ENCODE measurements at places on chromosomes 12 and 14.

GRCh38 chr12:6322352-6322751 is 11.9 kb downstream of the PLEKHG6 start:
- DNase-seq = no peak

DNA sequence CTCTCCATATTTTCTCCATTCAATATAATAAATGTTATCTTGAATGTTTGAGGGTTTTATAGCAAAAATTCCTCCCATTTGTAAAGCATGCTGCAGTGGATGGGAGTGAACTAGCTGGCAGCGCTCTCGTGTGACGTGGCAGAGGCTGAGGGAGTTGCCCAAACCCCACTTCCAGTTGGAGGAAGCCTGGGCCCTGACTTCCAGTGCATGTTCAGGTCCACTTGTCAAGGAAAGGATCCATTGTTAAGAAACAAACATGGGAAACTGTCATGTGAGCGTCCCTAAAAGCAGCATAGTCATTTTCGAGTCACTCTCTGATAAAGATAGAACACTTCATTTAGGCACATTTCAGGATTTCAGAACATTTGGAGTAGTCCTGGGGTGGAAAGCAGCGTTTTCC is 116.6 kb downstream of the SLC25A47 start:
- DNase-seq = peak; percentile 17

DNA sequence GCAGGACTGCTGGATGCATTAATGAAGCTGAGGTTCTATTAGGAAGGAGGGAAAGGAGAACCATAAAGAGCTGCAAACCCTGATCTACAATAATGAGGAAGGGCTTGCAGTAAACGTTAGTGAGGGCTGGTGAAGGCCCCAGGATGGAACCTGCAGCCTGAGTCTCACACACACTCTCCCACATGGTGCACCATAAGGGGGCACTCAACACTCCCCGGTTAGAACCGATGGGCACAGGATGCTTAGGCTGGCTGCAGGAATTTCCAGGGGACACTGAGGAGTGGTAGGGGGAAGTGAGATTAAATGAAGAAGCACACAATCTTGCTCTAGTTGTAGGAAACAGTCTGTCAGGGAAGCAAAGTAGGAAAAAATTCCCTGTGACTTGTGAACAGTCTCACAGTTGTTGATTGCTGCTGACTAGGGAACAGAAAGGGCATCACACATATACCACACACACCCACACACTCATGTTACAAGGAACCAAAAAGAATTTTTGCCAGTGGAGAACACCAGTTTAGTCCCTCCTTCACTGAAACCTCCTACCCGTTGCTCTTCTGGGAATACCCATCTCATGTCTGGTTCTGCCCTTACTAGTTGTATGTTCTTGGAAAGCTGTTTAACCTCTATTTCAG is 56.2 kb upstream of the FERMT2 start:
- DNase-seq = no peak

GRCh38 chr14:68295316-68295816 is 475.8 kb downstream of the RAD51B start:
- DNase-seq = no peak

DNA sequence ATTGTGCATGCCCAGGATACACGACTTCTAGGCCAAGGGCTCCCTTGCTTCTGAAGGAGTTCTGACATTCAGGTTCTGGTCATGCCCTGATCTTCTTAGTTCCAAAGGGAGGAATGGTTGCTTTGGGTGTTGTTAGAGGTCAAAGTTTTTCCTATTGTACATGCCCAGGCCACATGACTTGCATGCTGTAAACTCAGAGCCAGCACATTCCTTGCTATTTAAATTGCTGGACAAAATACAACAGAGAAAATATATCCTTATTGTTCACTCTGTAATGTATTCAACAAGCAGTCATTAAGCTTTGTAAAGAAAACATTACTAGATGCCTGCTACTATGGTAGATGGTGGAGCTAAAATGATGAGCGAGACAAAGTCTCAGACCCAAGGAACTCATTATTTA is 71.2 kb upstream of the COCH start:
- DNase-seq = peak; percentile 2

- DNase-seq = peak; percentile 24
Observed at GRCh38 chr12:120944645-120945217, 33.6 kb upstream of the HNF1A start.

- DNase-seq = peak; percentile 75
Observed at GRCh38 chr14:95424529-95424928, 91.9 kb downstream of the SYNE3 start.

DNA sequence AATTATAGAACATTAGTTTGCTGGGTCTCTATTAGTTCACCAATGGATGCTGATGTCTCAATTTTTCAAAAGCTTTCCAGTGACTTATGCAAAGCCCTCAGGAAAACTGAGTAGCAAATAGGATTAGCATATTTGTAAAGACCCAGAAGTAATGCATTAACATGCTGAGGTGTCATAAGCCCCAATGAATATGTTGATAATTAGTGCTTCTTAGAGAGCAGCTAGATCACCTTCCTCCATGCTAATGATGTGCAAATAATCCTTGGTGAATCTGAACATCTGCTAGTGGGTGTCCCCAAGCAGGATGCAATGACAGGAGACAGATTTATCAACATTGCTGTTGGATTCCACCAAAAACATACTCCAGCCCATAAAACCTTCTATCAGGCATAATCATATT is 19.0 kb downstream of the IFNG start:
- DNase-seq = no peak

DNA sequence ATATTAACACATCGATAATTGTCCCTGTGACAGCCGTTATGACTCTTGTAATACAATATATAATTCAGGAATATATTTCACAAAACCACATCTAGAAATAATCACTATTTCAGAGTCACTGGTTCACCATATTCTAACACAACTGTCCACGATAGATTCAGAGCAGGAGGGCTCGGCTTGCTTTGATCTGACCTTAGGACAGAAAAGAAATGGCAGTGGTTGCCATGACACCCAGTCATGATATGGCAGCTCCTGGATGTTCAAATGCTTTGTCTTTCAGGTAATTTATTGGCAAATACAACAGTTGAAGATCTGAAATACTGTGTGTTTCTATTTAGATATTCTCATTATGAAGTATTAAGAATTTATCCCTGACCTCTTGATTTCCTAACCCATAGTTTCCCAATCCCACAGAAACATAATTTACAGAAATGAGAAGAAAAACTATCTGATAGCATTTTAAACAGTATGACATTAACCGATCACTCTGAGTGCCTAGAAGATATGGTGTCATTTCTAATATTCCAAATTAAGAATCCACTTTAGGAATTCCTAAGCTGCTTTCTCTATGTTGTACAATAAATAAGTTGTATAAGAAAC is 116.4 kb downstream of the EPS8 start:
- no peak for DNase-seq

- no peak for DNase-seq
Observed at GRCh38 chr12:131356485-131357184, 354.3 kb upstream of the SFSWAP start.

GRCh38 chr12:32698285-32698684 is 19.2 kb downstream of the DNM1L start:
- DNase-seq = no peak

- no peak for DNase-seq
Observed at GRCh38 chr12:50403001-50403440, 2.3 kb downstream of the LARP4 start.

- peak; percentile 47 for DNase-seq
Observed at GRCh38 chr14:61296719-61297502, 15.8 kb upstream of the TMEM30B start.

DNA sequence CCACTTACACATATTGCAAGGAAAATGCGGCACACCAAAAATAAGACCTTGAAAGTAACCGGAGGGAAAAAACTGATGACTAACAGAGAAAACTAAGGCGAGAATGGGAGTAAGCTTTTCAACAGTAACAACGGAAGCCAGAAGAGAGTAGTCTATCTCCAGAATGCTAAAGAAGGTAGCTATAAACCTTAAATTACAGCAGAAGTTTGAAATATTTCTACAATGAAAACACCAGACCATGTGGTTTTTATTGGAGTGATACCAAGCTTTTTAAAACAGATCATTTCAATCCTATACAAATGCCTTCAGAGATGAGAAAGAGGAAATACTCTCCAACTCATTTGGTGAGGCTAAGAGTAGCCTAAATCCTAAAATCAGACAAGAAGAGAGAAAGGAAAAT is 209.5 kb downstream of the ANO6 start:
- DNase-seq = peak; percentile 8

- DNase-seq = peak; percentile 39
Observed at GRCh38 chr14:53432378-53432802, 279.3 kb upstream of the DDHD1 start.

GRCh38 chr14:91885113-91885712 is 17.9 kb upstream of the TC2N start:
- DNase-seq = no peak

DNA sequence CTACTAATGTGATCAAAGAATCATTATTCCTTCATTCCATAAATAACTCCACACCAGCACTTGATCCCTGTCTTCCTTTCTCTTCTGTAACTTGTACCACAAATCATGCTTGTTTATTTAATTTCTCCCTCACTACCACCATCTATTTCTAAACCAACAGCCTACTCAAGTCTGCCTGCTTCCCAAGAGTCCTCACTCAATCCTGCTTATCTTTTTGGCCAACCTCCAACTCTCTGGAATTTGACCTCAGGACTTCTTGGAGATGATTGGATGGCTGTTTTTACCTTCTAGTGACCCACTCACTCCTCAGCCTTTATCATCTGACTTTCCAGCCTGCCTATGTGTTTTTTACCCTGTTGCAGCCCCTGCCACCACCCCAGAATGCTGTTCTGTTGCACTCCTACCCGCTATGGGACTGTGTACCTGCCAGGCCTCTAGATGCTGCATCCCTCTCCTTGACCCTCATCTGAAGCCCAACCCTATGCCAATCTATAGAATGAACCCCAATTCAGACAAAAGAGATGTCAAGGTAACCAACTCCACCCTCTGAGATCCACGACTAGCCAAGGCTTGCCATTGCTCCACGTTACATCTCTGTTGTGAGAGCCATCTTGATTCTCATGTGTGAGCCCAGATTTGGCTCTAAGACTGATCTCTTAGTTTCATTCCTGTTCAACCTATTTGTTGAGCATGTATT is 150.2 kb upstream of the PLEKHG7 start:
- no peak for DNase-seq

DNA sequence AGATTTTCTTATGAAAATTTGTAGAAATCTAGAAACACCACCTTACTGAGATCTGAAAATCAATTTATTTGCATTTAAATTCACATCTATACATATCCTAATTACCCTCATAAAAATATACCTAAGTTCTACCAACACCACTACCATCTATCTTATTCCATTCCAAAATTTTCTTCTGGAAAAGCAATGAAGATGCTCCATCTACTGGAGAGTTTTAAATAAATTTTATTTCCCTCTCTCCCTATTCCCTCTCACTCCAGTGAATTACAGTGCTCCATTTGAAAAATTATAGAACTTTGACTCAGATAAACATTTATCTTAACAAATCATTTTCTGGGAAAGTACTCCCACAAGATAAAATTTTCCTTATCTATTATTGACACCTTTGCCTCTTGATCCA is 2.3 kb upstream of the C14orf39 start:
- no peak for DNase-seq

DNA sequence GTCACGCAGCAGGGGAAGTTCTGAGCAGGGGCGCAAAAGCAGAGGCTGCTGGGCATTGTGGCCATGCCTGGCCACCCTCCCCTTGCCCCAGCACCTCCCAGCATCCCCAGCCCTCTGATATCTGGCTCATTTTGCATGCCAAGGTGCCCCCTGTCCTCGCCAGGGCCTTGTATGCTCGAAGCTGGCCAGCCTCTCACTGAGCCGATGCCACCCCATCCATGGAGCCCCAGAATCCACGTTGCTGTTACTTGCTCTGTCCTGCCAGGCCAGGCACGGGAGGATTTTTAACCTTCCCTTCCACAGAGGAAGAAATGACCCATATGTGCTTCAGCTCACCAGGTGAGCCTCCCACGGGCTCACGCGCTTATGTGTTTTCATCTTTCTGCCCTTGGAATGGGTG is 413.4 kb downstream of the BCL11B start:
- DNase-seq = no peak

DNA sequence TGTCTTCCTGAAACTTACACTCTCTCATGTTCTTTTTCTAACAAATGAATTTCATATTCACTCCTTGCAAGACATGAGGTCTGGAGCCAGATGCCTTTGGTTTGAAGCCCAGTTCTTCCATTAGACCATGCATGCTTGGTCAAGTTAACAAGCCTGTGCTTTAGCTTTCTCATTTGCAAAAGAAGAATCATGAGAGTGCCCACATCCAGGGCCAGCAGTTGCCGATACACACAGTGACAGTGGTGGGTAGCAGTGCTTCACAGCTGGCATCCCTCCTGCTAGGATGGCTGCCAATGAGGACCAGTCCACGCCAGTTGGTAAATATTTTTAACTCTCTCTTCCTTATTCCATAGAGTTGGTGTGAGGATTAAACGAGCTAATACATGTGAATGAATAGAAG is 163.1 kb downstream of the PHLDA1 start:
- DNase-seq = peak; percentile 25

GRCh38 chr12:34396006-34396860 is 373.9 kb downstream of the ALG10 start:
- no peak for DNase-seq

DNA sequence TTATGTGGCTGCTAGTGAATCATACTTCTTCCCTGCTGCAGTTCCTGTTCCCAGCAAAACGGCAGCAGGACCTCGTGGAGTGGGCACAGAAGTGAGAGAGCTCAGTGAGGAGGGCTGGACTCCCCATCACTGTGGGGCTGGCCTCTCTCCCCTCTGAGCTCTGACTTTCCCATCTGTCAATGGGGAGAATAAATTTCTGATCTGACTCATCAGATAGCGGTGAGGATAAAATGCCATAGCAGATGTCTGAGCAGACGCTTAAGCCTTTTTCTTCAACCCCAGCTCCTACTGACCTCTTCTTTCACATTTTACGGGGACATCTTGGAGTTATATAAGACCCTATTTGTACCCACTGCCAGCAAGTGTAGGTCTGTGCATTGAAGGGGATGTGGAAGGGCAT is 116.6 kb downstream of the CRACR2A start:
- no peak for DNase-seq

DNA sequence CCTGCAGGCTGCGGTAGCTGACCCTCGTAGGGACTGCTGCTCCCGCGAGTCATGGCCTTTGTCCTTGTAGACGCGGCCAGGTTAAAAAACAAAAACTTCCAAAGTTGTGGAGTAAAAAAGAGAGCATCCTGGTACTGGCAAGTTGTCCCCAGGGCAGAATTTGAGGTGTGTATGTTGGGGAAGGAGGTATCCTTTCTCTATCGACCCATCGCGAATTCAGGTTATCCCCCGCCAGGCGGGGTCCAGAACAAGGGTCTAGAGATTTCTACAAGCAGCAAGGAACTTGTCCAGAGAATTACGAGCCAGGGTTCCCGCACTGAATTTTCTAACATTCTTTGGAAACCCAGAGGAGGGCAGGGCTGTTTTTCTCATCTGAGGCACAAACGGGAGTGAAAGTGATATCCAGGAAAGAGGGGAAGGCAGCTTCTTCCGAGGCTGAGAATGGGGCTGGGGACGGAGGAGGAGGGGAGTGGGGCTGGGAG is 16.3 kb downstream of the TBX3 start:
- no peak for DNase-seq

All from fibroblast of gingiva (primary cell).